ENCODE measurements at places on chromosomes 12 and 14.
A peak's percentile ranks its signal among the peaks of the same experiment; 100 is the strongest.

DNA sequence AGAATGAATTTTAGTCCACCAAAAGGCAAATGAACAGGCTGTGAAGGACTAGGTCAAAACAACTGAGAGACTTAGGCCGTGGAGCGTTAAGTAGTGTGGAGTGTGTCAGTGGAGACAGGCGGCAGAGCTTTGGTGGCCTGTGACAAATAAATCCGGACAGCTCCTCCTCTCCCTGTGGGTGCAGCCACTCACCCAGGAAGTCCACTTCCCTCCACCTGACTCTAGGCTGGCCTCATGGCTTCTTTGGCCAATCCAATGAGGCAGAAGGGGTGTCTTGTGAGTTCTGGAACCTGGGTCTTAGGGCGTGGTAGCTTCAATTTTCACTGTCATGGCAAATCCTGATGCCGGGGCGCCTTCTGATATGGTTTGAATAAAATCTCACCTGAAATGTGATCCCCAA lies 180.9 kb upstream of the C14orf180 start:
- DNase-seq = no peak

DNA sequence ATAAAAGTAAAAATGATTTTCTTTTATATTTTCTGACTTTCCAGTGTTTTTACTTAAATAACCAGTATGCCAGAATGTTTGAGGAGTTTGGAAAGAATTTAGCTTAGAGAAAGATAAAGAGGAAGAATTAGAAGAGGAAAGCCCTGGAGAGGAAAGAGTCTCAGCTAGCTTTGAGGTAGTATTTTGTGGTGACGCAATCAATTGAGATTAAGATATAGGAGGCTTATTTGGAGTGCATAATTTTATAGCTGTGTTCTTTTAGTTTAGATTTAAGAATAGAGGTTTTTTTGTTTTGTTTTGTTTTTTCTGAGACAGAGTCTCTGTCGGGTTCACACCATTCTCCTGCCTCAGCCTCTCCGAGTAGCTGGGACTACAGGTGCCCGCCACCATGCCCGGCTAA lies 18.1 kb downstream of the CLEC2B start:
- no peak for DNase-seq

- DNase-seq = no peak
Measured at GRCh38 chr12:62407587-62407986, 59.0 kb upstream of the MON2 start.

GRCh38 chr14:93564918-93565317 lies 134.2 kb downstream of the UNC79 start:
- no peak for DNase-seq

DNA sequence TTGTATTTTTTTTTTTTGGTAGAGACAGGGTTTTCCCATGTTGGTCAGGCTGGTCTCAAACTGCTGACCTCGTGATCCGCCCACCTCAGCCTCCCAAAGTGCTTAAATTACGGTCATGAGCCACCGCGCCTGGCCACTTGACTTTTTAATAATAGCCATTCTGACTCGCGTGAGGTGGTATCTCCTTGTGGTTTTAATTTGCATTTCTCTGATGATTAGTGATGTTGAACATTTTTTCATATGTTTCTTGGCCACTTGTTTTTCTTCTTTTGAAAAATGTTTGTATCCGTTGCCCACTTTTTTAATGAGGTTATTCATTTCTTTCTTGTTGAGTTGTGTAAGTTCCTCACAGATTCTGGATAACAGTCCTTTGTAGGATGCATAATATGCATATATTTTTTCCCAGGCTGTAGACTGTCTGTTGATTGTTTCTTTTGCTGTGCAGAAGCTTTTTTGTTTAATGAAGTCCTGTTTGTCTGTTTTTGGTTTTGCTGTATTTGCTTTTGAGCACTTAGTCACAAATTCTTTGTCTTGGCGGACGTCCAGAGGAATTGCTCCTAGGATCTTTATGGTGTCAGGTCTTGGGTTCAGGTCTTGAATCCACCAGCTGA lies 10.3 kb upstream of the PGAM5 start:
- no peak for DNase-seq

- DNase-seq = no peak
Measured at GRCh38 chr12:127147724-127148123, 1119.2 kb upstream of the TMEM132C start.

DNA sequence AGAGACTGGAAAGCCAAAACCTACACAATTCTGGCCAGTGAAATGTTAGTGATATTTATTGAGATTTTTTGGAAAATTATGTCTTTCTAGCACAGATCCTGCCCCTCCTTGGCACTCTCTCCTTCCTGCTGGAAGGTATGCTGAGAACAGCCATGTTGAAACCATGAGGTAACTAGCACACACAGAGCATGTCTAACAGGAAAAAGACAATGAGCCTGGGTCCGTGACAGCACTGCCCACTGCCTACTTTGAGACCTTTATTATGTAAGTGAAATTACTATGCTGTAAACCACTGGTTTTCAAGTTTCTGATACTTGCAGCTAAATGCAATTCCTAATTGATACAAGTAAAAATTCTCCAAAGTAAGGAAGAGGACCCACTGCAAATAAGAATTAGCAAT lies 81.6 kb upstream of the SINHCAF start:
- DNase-seq = no peak

DNA sequence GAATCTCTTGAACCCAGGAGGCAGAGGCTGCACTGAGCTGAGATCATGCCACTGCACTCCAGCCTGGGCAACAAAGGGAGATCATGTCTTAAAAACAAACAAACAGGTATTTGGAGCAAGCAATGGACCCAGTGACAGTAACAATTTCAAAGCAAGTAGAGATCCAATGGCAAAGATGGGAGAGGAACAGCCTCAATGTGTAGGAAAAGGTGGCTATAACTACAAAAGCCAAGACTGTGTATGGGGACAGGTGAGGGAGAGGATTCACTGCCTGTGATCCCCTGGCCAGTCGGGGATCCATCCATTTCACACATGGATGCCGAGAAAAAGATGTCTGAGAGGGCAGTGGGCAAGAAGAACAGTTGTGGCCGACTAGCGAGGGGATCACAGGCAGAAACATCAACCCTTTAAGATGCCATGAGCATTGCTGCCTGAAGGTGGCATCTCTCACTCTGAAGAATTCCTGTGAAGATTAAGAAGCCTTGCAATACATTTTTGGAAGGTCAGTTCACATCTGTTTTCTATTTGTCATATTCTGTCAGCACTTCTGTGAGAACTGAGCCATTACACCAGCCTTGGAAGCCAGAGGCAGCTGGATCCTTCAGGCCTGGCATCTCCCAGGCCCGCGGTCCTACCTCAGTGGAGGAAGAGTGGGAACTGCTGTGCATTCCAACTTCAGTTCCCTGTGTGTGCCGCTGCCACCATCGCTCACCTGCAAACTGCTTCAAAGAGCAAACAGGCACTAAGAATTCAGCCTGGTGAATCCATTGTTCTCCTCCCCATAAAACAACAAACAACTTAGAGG lies 54.5 kb upstream of the FRS2 start:
- no peak for DNase-seq

DNA sequence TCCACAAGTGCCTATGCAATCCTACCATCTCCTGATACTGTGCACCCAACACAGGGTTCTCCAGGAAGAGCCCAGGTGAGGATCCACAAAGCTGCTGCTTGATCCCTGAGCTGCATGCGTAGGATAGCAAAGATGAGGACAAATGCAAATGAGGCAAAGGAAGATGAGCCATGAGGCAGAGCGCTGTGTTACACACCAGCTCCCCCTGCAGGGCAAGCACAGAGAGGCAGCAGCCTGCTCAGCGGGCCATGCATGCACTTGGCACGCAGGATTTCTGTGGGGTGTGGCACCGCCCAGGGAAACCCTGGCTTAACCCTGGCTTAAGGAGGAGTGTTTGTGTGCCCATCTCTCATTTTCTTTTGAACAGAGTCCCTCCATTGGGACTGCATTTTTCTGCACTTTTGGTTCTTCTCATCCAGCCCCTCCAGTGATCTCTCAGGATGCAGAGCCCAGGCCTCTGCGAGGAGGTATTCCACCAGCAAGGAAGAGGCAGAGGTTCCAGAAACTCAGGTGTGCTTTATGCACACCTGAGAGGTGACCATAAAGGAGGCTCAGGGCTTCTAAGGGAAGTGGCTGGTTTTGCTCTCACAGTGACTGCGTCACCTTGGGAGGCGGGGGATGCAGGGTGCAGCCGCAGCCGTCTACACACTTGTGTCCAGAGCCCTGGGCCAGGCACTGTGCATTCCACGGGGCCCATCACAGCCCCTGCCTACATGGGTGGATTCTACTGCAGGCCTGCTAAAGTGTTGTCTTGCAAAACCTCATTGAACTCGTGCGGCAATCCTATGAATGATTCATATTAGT lies 973.3 kb upstream of the TMEM132C start:
- no peak for DNase-seq

GRCh38 chr14:50008562-50008961 lies 107.8 kb downstream of the VCPKMT start:
- DNase-seq = no peak

- DNase-seq = peak; percentile 10
Measured at GRCh38 chr12:104790296-104791125, 167.6 kb downstream of the SLC41A2 start.

GRCh38 chr12:3751151-3752095 lies 1.5 kb downstream of the CRACR2A start:
- no peak for DNase-seq

DNA sequence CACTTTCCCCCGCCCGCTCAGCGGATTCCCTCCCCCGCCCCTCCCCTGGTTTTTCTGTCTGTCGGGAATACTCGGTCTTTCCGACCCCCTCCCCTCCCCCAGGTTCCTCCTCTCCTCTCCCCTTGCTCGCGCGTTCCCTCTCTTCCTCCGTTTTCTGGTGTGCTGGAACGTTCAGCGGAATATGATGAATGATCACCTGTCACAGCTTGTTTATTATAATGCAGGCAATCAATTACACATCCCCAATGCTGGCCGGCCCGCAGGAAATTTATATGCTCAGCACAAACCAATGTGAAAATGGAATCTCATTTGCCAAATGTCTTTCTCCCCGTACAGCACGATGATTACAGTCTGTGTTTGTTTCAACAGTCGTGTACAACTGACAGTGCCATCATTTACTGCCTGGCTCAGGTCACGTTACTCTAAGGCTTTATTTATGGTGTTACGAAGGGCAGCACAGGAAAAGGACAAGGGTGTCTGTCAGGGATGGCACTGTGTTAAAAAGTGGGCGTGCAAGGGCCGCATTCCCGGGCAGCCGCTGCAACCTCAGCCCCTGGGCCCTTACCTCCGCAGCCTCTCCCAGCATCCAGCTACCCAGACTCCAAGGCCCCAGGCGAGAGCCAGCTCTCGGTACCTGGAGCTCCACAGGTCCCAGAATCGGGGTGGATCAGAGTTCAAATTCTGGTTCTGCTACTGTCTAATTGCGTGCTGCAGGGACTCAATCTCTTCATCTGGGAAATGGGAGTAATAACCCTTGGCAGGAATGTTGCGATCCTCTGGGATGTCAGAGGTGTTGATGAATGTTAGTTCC lies 24.7 kb upstream of the MAP1LC3B2 start:
- no peak for DNase-seq

- no peak for DNase-seq
Measured at GRCh38 chr14:52286661-52287649, 19.5 kb downstream of the PTGDR start.

GRCh38 chr12:100789146-100789545 lies 5.4 kb upstream of the ANO4 start:
- no peak for DNase-seq

DNA sequence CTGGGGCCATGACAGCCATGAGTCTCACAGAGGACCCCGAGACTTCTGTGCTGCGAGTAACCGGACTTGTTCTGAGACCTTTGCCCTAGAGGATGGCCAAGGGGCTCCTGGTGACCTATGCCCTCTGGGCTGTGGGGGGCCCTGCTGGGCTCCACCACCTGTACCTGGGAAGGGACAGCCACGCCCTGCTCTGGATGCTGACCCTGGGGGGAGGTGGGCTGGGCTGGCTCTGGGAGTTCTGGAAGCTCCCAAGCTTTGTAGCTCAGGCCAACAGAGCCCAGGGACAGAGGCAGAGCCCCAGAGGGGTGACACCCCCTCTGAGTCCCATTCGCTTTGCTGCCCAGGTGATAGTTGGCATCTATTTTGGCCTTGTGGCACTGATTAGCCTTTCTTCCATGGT lies 2.1 kb downstream of the DNAJC22 start:
- no peak for DNase-seq

DNA sequence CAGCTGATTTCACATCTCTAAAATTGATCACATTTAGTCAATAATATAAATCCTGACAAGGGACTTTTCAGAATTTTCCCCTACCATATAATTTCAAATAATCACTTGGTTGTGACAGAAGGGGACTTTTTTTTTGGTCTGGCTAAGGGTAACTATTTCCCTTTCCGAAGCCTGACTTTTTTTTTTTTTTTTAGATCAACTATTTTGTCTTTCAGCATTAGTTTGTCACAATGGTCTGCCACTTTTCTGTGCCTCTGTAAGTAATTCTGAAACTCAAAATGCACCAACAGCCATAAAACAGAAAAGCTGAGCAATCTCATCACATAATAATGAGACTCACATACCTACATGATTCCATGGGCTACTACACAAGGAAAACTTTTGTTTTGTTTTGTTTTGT lies 266.4 kb downstream of the SSPN start:
- DNase-seq = no peak

DNA sequence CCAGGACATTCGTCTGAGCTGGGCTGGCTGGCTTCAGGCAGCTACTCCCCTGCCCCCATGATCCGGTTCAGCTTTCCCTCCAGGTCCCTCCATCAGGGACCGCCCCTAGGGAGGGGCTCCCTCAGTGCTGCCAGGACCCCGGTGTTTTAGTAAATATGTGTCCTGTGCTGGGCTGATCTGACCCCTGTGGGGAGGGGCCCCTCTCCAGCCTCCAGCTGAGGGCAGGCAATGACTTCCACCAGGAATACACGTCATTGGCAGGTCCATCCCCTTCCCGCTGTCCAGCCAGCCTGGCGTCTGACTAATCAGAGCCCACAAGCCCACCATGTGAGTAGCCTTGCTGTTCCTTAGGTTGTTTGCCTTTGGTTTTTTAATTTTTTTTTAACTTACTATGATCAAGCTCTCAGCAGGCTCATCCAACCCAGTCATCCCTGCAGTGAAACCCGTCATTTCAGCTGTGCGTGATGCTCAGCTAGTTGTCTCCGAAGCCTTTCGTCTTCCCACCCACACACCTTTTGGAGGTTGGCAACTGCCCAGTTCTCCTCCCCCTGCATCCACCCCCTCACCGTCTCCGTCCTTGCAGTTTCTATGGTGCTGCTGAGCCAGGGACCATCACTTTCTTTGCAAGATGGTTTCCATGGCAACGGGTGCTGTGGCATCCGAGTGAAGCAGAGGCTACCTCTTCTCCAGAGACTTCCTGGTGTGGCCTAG lies 16.0 kb upstream of the SERPINA4 start:
- DNase-seq = no peak

GRCh38 chr14:92651106-92651757 lies 97.2 kb downstream of the LGMN start:
- peak; percentile 62 for DNase-seq

GRCh38 chr12:41437563-41437962 lies 249.4 kb downstream of the PDZRN4 start:
- DNase-seq = no peak

- DNase-seq = no peak
Measured at GRCh38 chr12:122878780-122879612, 16.9 kb downstream of the VPS37B start.

- peak; percentile 73 for DNase-seq
Measured at GRCh38 chr14:100065942-100066574, 836 bp downstream of the EVL start.
